ENCODE measurements at places on chromosomes 6 and 20. TPM values are rescaled to one million over a fixed set of nuclear protein-coding genes. Genes with fewer than 3 reads are reported as not detected.

The B3GALT4 gene
- polyA plus RNA-seq = 5.7 TPM

The SALL4 gene
- 9.0 TPM for polyA plus RNA-seq

The RBL1 gene
- 6.0 TPM for polyA plus RNA-seq

The TRIM40 gene
- 6.6 TPM for polyA plus RNA-seq

DNA sequence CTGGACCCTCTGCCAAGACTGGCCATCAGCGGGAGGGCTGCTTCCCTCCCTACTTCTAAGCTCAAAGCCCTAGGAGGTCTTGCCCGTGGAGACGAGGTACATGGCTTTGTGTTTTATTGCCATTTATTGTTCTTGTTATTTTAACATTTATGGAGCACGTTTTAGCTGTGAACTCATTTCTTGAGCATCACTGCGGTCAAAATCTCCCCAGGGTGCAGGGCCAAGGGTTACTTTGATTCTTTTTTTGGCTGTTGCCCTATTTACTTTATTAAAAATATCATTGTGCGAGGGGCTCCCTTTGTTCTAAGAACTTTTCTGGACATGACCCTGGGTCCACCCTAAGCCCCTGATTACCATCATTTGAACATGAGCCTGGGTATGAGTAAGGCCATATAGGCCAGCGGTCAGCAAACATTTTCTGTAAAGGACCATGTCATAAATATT, 51.6 kb downstream of the EYA2 start:
- DNase-seq = no peak
- no peak overlapping the region for H3K4me3 ChIP-seq
- H3K27me3 ChIP-seq = peaks cover 3% of the 10 kb centered on the region
- no peaks in the 10 kb centered on the region for H3K4me1 ChIP-seq
- H3K27ac ChIP-seq = no peak overlapping the region
- H3K36me3 ChIP-seq = no peaks in the 10 kb centered on the region

The MROH8 gene
- polyA plus RNA-seq = 3.6 TPM

DNA sequence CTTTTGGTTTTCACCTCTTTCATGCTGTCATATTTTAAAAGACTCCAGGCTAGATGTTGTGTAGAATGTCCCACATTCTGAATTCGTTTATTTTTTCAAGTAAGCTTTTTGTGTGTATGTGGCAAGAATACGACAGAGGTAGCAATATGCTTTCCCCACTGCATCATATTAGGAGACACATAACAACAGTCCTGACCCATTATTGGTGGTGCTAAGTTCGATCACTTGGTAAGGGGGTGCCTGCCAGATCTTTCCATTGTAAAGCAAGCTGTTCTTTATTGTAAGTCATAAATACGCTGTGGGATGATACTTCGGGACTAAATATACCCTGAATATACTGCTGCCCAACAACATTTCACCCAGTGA, 588 bp upstream of the NCOA3 start:
- DNase-seq = no peak
- H3K36me3 ChIP-seq = no peaks in the 10 kb centered on the region
- no peaks in the 10 kb centered on the region for H3K27me3 ChIP-seq

The GABRR1 gene
- polyA plus RNA-seq = 0.06 TPM

All from large intestine (tissue), 12 donors.